Activated naive CD8-positive, alpha-beta T cell treated with anti-CD3 and anti-CD28 coated beads for 36 hours (primary cell): ENCODE measurements at places on chromosomes 12 and 14.

DNA sequence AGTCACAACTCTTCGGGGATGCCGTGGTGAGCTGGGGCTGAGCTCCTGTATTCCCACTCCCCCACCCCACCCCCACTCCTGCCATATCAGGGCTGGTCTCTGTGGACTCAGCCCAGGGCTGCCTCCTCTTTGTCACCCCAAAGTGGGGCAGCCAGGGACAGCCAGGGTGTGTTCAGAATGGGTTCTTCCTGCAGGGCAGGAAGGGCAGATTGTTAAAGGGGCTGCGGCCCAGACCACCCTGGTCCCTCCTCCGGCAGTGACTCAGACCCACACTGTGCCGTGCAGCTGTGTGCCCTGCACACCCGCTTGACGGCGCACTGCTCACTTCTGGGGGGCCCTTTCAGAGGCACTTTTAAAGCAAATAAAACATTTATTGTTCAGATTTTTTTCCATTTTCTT, 9.3 kb downstream of the SLC48A1 start:
- DNase-seq = no peak

DNA sequence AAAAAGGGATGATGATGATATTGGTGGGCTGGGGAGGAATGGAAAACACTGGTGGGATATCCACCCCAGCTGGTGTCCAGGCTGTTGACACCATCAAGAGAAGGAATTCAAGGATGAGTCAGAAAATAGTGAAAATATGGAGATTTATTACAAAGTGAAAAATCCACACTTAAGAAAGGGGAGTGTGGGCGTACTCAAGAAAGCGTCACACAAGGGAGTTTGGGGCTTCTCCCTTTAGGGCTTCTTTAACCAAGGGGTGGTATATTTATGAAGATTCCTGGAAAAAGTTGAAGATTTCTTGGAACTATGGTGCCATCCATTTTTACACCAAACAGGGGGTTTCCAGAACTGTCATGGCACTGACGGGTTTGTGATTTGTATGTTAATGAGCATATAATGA, 63.1 kb upstream of the ARID2 start:
- no peak for DNase-seq

GRCh38 chr12:59193476-59194050, 273.3 kb upstream of the LRIG3 start:
- DNase-seq = no peak

GRCh38 chr14:85583380-85583779, 53.4 kb downstream of the FLRT2 start:
- DNase-seq = no peak

DNA sequence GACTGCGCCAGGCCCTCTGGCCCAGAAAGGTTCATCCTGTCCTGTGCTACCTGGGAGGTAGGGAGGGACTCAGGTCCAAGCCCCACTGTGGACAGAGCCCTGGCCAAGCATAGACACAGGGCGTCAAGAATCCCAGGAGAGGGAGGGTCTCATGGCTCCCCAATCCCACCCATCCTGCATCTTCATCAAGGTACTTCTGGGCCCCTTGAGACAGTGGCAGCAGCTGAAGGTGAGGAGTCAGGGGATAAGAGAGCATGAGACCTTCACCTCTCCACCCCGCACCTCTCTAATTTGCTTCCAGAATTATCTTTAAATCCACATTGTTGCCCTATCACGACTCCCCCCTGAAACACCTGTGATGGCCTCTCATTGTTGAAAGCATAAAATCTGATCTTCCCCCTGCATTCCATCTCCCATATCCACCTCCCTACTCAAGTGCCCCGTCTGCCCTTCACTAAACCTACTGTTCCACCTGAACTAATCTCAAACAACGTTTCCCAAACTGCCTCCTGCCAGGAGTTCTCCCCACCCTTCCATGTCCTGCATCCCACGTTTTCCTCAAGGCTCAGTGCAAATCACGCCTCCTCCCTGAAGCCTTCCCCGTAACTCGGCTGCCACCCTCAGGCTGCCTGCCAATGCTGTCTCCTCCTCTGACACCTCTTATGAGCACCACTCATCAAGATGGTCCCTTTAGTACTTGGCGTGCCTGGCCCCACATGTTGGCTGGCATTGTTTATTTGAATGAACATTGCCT, 27.1 kb downstream of the KRT18 start:
- no peak for DNase-seq

DNA sequence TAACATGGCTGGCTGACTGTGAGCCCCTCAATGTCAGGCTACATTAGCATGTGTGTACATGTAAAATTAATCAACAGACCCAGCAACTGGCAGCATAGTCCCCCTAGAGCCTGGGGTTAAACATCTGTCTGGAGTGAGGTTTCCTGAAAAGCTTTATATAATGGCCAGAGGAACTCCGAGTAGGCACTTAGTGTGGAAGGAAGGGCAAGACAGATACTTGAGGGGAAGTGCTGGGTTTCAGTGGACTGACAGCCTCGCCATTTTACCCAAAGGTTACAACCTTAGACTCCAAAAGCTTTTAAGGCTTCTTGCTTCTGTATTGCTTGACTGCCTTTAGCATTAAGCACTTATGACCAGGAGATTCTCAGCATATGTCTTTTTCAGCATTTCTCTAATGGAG, 430.8 kb downstream of the FLRT2 start:
- DNase-seq = no peak

DNA sequence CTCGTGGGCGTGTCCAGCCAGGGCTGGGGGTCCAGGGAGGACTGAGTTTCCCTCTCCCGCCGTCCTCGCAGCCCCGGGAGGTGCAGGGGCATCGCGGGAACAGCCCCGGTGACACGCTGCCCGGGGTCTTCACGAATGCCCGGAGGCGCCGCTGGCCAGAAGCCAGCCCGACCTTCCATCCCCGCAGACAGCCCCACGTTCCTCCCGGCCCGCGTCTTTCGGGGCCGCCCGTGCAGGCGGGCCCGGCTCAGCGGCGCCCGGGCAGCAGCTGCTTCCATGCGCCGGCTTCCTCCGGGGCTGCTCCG, 827 bp upstream of the TEDC1 start:
- DNase-seq = no peak

DNA sequence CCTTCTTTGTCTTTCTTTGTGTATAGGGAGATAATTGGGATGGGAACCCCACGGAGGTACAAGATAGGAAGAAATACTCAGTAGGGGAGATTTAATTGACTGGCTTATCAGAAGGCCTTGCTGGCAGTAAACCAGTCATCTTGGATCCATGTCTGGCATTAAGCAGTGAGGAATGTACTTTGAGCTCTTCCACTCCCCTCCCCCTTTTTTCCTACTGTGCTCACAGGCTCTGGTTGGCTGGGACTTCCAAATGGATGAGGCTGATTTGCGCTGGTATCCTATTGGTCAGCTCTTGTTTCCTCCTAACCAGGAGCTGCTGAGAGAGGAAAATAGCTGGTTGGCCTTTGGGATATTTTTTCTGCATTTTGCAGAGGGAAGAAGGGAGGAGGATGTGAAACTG, 24.7 kb downstream of the NGDN start:
- DNase-seq = no peak

DNA sequence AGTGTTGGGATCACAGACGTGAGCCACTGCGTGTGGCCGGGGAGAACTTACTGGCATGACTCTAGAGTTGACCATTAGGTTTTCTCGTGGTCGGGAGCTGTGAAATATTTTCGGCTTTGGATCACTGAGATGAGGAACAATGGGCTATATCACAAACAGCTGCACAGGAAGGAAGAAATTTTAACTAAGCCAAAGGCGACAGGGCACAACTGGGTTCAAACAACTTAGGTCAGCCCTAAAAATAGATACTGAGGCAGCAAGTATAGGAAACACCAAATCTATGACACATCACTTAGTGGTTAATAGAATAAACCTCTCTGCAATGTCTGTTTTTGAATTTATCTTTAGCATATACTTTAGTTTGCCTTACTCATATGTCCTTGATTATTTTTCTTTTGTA, 162.9 kb downstream of the LRIG3 start:
- DNase-seq = no peak

DNA sequence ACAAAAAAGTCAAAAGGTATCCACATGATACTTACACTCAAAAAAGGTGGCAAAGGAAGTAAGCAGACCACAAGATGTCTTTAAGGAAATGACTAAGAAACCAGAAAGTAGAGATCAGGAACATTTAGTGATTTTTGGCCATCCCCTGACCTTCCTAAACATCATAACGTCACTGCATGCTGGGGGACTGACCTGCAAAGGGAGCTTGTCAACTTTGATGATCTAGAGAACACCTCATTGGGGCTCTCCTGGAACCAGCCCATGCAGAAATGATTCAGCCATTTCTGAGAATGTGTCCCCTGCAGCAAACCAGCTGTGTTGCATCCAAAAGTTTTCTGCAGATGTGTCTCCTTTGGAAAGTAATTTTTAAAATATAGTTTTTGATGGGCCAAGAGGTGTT, 152.2 kb upstream of the RASSF8 start:
- DNase-seq = peak; percentile 22

DNA sequence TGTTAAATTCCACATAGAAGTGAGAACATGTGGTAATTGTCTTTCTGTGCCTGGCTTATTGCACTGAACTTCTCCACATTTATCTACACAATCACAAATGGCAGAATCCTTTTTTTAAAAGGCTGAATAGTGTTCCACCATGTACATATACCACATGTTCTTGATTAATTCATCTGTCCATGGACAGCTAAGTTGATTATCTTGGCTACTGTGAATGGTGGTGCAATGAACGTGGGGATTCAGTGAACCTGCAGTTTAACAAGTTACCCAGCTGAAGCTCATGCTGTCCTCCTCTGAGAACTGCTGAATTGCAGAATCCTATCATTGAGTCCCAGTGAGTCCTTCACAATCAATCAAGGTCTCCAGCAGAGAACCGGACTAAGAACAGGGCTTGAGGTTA, 74.9 kb downstream of the TBK1 start:
- no peak for DNase-seq

- DNase-seq = no peak
Observed at GRCh38 chr14:22883173-22883976, at the start of gene REM2. Gene REM2 (plus strand): TSS chr14:22883222. CDS start chr14:22883288, 66 bp downstream.

- DNase-seq = no peak
Observed at GRCh38 chr12:74490390-74491064, 47.1 kb upstream of the ATXN7L3B start.

DNA sequence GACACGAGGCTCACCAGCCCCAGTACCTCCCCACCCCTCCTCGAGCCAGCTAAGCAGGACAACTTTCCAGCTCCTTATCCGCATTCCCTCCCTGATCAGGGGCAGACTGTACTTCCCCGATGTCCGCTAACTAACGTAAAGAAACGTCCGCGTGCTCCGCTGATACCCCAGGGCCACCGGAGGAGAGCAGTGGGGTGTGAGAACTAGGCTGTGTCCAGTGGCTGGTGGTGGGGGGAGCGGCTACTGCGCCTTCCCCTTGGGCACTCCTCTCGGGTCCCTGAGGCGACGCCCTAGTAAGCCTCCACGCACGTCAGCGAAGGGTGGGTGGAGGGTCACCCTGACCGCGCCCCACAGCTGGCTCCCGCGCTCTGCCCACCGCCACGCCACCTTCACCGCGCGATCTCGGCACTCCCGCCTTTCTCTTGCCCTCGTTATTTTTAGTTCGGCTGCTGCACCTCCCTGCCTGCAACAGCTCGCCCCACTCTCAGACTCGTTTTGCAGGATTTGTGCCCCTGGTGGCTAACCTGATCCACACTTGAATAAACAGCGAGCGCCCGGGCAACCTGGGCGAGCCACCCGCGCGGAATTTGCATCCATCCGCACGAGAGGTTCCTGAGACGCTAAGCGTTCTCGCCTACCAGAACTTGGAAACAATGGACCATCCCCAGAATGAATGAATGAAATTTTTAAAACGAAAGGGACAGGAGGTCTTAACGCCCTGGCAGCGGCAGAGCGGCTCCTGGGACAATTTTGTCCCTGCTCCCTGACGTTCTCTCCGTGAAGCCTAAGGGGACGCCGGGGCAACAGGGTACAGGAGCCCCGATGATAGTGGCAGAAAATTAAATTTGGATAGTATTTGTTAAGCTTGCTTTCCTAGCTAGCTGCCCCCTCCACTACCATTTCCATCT, 6.9 kb upstream of the BMP4 start:
- no peak for DNase-seq

DNA sequence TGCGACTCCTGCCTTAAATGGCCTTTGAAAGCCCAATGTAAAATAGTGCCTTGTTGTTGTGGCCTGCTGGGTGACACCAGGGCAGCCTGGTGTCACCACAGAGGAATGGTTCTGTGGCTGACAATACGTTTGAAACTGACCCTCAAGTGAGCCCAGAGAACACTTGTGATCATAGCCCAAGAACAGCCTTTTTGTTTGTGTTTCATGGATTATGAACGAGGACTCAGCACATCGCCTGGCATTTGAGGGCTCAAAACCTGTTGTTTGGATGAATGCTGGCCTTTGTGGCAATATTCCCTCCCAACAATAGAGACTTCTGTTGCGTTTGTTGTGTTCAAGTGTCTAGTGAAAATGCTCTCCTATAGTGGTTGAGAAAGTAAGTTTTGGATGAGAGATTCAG, 48.5 kb downstream of the TSPAN9 start:
- DNase-seq = no peak

GRCh38 chr14:36766974-36767373, 105.3 kb downstream of the PAX9 start:
- DNase-seq = no peak

- DNase-seq = no peak
Observed at GRCh38 chr14:75242546-75243273, 35.9 kb upstream of the FOS start.

DNA sequence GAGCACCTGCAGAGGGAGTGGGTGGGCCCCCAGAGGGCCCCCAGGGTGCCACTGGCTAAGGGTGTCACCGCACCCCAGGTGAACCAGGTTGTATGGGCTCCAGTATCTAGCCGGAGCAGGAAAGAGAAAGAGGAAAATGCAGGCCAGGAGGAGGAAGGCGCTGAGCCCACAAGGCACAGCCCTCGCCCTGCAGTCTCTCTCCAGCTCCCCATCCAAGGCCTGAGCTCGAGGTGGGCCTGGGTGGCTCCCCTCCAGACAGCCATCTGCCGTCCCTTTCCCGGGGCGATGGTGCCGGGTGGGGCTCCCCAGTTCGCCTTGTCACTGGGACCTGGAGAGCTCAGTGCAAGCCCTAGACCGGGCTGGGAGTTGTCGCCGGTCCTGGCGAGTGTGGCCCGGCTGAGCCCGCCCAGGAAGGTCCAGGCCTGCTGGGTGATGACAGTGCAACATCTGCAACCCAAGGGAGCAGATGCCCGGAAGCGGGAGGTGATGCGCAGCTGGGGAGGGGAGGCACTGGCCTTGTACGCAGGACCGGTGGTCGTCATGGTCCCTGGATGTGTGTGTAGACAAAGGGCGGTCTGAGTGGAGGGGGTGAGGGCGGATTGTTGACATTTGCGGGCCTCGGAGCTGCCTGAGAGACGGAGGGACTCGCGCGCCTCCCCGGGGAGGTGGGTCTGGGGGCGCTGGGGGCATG, 716 bp downstream of the TMEM179 start:
- no peak for DNase-seq

GRCh38 chr12:39595928-39596327, 23.7 kb downstream of the ABCD2 start:
- DNase-seq = no peak
